ENCODE measurements at places on chromosomes 1 and 21.

- DNase-seq, result no peak
Observed at GRCh38 chr1:155890251-155890650, 20.9 kb downstream of the RIT1 start.

DNA sequence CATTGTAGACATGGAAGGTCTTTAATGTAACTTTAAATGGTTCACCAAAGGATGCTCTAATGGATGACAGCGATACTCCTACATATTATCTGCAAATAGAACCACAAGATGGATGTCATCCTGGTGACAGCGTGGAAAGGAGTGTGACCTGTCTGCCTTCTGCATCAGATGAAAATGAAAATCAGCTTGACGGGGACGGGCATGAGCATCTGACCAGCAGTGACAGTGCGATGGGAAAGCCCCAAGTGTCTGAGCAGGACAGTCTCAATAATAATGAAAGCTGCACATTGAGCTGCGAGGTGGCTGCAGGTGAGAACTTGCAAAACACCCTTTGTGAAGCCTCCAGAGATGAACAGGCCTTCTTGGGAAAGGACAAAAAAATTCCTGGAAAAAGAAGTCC is 25.2 kb downstream of the CNST start:
- DNase-seq, result no peak

- no peak for DNase-seq
Observed at GRCh38 chr1:23478896-23479665, 4.9 kb downstream of the ASAP3 start.

GRCh38 chr21:45323487-45324311 is 36.0 kb upstream of the POFUT2 start:
- DNase-seq, result no peak

DNA sequence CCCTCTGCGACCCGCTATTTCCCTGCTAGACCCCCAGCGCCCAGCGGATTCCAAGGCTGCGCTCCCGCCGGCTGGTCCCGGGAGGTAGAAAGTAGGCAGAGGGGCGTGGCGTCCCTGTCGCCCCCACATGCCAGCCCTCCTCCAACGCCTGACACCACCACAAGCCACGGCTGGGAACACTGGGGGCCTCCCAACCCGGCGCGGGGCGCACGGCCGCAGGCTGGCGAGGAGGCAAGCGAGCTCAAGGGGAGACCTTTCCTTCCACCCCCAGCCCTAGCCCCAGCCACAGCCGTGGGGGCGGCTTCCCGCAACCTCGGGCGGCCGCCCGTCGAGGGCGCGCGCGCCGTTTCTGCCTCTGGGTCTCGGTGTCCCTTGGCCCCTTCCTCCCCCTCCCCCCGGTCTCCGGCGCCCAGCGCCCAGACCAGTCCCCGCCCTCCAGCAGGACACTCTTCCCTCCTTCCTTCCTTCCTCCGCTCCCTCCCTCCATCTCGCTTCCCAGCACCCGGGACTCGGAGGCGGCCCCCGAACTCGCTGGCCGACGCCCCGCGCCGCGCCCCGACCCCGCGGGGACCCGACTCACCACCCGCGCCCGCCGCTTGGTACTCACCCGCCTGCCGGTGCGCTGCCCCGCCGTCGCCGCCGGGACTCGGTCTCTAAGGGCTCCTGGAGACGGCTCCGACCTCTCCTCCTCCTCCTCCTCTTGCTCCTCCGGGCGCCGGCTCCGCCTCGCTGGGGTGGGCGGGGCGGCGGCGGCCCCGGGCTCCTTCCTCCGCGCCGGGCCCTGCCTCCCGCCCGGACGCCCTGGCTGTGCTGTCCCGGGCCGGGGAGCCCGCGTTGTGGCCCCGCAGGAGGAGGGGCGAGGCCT is at the start of gene GNG12:
Gene GNG12, minus strand, starts transcription at position 731 of the 865 bp plus-strand sequence. CDS start 125,781 bp downstream, outside the sequence.
- DNase-seq, result no peak

DNA sequence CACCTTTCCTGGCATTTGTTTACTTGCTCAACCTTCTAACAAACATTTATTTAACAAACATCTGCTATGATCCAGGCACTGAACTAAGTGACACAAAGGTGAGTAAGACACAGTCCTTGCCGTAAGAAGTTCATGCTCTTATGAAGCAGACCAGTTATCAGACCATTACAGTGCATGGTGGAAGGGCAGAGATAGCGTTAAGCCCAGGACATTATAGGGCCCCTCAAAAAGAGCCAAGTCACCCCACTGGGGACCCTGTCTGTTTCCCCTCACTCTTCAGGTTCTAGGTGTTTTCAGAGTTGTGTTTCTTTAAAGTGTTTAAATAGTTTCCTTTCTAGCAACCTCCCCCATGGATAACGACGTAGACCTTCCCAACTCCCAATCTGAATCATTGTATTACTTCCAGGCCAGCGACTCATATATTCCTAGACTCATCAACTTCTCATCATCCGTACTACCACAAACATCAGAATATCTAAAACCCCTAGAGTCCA is 39.3 kb downstream of the TCP10L start:
- no peak for DNase-seq

DNA sequence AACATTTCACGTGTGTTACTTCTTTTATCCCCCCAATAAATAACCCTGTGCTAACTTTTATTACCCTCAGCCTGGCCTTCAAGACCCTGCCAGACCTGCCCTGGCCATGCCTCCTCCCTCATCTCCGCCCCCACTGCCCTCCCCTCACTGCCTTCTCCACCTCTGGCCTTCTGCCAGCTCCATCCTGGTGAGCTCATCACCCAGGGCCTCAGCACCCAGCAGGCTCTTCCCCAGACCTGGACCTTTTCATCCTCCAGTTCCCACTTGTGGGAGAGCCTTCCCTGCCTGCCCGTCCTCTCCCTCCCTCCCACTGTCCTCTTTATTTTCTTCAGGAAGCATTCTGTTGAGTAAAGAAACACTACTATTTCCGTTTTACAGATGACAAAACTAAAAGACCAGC is 72.0 kb downstream of the SLC66A1 start:
- DNase-seq, result no peak

DNA sequence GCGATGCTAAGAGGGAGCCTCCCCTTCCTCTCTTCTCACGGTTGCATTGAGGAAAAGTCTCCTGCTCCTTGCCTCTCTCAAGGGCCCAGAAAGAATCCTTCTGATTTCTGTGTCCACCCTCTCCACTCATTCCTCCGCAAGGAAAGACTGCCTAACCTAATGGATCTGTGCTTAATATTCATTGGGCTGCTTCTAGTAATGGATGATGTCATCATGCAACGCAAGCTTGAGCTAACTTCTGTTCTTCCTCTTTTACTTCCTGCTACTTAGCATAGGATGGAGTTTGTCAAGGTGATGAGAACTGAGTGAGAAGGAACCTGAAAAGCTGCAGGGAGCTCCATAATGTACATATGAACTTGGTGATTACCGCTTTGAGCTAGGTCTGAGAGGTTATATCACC is 35.2 kb upstream of the HMGB4 start:
- DNase-seq, result no peak

- no peak for DNase-seq
Observed at GRCh38 chr1:23431431-23431830, 6.9 kb upstream of the TCEA3 start.

DNA sequence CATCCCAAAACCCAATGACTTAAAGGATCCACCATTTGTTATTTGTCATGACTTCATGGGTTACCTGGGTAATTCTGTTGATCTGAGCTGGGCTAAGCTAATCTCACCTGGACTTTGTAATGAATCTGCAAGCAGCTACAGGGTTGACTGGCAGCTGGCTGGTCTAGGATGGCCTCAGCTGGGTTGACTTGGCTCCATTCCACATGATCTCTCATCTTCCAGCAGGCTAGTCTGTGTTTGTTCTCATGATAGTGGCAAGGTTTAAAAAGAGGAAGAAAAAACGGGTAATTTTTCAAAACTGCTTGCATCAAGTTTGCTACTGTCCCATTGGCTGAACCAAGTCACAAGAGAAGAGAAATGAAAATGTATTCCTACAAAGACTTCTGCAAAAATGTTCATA is 24.8 kb upstream of the ZMYM4 start:
- DNase-seq, result no peak

GRCh38 chr21:18023711-18024110 is 204.6 kb upstream of the C21orf91 start:
- no peak for DNase-seq

DNA sequence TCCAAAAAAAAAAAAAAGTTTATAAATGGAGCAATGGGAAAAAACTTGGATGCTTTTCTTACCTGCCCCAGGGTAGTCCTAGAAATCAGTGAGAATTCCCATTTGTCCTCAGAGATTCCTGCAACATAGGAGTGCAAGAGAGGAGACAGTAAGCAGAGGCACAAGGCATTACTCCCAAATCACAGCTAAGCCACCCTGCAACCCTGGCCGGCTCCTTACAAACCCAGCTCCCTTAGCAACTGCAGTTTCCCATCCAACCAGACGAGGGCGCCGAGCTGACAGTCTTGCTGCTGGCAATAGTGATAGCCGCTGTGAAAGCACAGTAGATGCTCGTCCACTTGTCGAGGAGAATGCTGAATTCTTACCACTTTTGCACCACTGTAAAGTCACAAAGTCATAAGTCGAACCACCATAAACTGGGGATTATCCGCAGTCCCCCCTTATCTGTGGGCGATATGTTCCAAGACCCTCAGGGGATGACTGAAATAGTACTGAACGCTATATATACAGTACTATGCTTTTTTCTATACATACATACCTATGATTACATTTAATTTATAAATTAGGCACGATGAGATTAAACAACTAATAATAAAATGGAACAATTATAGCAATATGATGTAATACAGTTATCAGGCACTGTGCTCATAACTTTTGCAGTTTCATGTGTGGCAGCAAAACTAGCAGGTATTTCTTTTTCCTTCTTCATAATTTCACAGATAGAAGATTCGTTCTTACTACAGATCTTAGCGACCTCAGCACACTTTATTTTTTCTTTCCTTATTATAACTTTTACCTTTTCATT is 6.0 kb upstream of the PITHD1 start:
- peak; percentile 81 for DNase-seq

DNA sequence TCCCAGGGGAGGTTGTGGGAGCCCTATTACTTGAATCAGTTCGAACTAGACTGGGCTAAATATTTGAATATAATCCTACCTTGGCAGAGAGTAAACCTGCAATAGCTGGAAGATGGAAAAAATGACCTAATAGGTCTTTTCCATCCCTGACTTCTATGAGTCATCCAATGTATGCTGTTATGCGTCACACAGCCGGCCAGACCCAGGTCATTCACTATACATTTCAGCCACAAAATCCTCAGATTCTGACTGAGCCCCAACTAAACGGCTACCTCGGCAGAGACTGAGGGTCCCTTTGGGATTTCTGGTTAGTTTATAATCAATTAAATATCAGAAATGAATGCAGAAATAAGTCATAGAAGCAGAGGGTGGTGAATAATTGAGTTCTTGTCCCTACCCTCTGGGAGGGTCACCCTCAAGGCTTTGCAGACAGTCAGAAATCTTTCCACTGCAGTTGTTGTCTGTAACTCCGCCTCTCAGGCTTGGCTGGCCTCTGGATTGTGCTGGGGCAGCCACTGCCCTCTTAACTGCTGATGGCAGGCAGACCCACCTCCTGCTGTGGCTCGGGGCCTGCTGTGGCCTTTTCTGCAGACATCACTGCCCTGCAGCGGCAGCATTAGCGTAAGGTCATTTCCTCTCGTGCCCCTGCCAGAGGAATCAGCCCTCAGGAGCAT is 240.5 kb downstream of the TGFB2 start:
- DNase-seq, result no peak

- DNase-seq, result no peak
Observed at GRCh38 chr1:200660719-200661118, 9.0 kb downstream of the DDX59 start.

DNA sequence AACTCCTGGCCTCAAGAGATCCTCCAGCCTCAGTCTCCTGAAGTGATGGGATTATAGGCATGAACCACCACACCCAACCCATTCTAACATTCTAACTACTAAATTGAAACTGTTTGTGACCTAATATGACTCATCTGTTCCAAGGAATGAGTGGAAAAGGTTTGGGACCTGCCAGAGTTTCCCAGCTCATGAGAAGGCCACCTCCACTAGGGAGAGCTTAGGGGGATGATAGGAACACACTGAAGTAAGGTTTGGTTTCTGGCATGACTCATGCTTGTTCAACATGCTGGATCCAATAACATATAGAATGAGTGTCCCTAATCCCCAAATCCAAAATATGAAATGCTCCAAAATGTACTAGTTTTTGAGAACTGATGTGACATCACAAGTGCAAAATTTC is 18.9 kb upstream of the SCAF4 start:
- DNase-seq, result no peak

DNA sequence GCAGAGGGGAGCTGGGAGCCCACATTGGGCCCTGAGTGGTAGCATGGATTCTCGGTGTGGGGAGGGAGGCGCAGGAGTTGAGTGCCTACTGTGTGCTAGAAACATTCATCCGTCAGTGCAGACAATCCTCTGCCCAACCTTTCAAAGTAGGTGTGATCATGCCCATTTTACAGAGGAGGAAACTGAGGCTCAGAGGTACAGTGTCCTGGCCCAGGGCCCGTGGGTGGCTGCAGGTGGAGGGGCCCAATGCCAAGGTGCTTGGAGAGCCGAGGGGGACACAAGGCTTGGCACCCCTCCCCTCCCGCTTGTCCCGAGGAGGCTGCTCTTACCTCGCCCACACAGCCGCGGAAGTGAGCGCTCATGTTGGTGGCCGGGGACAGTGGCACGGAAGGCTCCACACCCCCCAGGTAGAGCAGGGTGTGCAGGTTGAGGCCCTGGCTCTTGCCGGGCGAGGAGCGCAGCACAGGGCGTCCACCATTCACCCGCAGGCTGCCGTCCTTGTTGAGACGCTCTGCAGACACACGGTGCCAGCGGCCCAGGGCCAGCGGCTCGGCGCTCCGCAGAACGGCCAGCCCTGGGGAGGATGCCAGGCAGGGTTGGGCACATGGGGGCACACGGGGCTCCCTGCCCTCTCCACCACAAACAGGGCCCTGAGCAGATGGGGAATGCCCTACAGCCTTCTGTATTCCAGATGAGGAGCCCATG is 16.6 kb downstream of the LDLRAD2 start:
- no peak for DNase-seq

DNA sequence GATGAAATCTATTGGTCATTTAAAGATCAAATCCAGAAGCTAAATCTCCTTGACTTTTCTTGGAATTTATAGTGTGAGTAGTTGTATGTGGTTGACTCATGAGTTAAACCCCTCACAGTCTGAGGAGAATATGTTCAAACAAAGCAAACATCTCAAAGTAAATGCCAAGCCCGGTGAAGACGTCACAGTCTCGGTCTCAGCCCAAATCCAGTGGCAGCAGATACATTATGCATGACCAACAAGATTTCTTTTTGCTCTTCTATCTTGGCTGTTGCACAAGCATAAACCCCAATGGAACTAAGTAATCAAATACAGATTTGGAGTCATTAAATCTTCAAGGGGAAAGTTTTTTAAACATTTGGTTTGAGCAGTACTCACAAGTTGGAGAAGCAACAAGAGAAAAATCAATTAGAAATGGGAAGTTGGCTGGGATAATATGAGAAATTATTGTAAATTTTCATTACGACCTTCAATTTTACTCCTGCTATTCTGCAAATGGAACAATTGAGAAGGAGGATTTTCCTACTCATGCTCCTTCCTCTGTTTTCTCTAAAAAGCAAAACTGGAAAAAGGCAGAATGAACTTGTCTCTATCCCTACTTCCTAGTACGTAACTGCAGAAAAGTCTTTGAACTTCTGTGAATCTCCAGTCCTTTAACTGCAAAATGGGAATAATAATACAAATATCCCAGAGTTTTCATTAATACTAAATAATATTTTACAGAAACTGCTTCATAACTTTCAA is 575.8 kb downstream of the NUF2 start:
- no peak for DNase-seq
